Stimulated activated CD4-positive, alpha-beta T cell treated with anti-CD3 and anti-CD28 coated beads, Interleukin-15, amount 100 ng/mL, for 48 hours (primary cell): ENCODE measurements at places on chromosomes 4 and X.

DNA sequence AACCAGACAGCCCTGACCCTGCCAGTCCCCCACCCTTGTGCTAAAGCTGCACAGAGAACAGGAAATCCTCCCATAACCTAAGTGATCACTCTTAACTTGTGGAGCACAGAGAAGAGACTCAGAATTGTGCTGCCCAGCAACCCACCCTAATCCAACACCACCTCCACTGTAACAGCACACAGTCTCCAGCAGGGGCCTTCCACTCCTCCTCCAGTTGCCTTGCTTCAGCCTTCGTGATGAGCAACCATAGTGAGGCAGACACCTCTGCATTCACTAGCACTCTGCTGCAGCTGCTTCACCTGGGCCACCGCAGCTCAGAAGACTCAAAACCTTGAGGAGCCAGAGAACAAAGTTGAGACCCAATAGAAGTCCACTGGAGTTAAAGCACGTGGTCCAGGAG, 7.9 kb upstream of the UGT2B4 start:
- DNase-seq, result no peak

- no peak for DNase-seq
Observed at GRCh38 chr4:78320349-78320935, 231.1 kb upstream of the ANXA3 start.

DNA sequence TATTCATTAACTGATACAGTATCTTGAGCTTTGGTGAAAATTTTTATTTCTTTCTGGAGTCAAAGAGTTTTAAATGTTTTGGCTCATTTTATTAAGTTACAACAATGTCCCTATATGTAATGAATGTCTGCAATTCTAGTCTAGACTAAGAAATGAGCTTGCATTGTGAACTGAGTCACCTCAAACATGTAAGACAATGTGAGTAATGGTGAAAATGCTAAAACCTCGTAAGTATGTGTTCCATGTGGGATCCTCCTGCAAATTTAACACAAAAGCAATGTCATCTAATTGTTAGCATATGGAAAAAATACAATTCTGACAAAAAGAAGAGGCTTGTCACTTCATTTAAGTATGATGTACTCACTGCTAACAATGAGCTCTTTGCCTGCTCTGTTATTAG, 480.5 kb upstream of the FSTL5 start:
- DNase-seq, result no peak

- no peak for DNase-seq
Observed at GRCh38 chr4:1239141-1239949, 9.6 kb downstream of the CTBP1 start.

- DNase-seq, result no peak
Observed at GRCh38 chr4:54082168-54082567, 17.8 kb upstream of the CHIC2 start.
